ENCODE measurements at places on chromosomes 2 and 18.

DNA sequence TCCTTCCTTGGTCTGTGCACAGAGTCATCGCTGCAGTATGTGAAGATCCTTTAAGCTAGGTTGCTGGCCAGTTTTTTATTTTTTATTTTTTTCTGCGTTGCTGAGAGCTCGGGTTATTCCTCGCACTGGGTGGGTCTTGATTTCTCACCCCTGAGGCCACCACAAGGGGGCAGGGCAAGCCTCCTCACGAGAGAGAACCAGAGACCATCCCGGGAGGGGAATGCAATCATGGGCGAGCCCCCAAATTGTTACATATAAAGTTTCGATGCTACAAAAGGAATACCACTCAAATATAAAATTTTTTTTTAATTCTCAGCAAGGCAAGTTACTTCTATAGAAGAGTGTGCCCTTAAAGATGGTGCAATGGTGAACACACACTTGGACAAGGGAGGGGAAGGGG lies 24.9 kb downstream of the HTR2B start:
- DNase-seq, result no peak

DNA sequence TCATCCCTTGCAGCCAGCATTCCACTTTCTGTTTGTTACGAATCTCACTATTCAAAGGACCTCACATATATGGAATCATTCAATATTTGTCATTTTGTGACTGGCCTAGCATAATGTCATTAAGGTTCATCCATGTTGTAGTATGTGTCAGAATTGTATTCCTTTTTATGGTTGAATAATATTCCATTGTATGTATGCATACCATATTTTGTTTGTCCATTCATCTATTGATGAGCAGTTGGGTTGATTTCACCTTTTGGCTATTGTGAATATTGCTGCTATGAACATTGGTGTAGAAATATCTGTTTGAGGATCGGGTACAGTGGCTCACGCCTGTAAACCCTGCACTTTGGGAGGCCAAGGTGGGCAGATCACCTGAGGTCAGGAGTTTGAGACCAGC lies 35.0 kb downstream of the PSMD14 start:
- DNase-seq, result no peak

DNA sequence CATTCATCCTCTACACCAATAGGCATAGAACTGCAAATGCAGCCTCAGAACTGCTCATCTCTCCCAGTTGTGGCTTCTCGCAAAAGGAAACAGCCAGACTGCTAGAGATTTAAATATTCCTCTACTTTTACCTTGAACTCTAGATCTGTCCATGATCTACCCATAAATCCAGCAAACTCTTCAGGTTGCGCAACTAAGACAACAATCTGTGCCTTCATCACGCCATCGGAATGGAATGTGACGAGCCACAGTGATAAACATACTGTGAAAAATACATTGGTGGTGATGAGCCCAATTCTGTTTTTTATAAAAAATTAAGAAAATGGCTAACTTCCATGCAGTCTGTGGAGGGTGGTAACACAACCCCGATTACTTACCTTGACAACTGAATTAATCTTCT lies 626.7 kb downstream of the LRRTM4 start:
- DNase-seq, result no peak

- peak; percentile 57 for DNase-seq
Observed at GRCh38 chr2:190267302-190267701, 52.3 kb downstream of the HIBCH start.

DNA sequence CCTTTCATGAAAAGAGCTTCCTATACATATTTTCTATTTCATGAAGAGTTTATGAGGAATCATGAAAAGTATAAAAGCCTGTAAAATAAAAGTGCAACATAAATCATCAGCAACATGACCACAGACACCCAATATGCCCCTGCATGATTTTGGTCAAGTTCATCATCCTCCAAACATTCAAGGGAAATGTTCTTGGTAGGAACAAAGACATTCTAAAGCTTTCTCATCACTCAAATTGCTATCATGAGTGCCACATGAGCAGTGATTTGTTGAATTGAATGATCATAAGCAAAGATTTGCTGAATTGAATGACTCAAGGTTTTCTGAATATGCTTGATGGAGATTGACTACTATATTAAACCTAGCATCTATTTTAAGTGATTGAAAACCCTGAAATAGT lies 172.2 kb downstream of the MBD2 start:
- no peak for DNase-seq

- DNase-seq, result no peak
Observed at GRCh38 chr2:20226152-20226545, 1.2 kb upstream of the SDC1 start.

GRCh38 chr18:63292831-63293683 lies 26.5 kb downstream of the BCL2 start:
- no peak for DNase-seq

GRCh38 chr2:15539999-15540398 lies 21.1 kb downstream of the NBAS start:
- DNase-seq, result no peak

- DNase-seq, result no peak
Observed at GRCh38 chr2:236505648-236506047, 64.0 kb upstream of the ACKR3 start.

Measured in endothelial cell of umbilical vein (primary cell).